GM12891 (cell line): ENCODE measurements at places on chromosomes 16 and 17.

GRCh38 chr16:49832177-49832576 is 23.7 kb downstream of the ZNF423 start:
- no peak for DNase-seq

- no peak for DNase-seq
Observed at GRCh38 chr16:88539261-88539651, 30.9 kb upstream of the ZC3H18 start.

DNA sequence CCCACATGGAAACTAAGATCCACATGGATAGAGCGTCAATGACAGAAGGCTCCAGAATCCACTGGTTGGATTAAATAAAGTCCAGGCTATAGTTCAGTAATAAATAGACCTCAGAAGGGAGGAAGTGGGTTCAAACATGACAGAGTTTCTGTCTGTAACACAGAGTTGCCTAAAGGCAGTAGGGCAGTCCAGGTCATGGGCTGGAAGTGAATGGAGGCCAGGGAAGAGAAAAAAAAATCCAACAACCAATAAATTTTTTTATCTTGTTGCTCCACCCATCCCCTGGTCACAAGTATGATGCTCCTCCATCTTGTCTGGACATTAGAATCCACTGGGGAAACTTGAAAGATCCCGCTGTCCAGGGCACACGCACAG is 92.4 kb downstream of the RGS9 start:
- no peak for DNase-seq

- no peak for DNase-seq
Observed at GRCh38 chr17:14468858-14469257, 168.0 kb downstream of the HS3ST3B1 start.

- no peak for DNase-seq
Observed at GRCh38 chr17:42617956-42618431, 8.5 kb downstream of the TUBG1 start.
